Type B pancreatic cell (in vitro differentiated cells): ENCODE measurements at places on chromosomes 2 and 18. TPM values are rescaled to one million over a fixed set of nuclear protein-coding genes. Genes with fewer than 3 reads are reported as not detected.

GRCh38 chr2:44347526-44347925, 13.8 kb downstream of the PREPL start:
- no peak for DNase-seq

DNA sequence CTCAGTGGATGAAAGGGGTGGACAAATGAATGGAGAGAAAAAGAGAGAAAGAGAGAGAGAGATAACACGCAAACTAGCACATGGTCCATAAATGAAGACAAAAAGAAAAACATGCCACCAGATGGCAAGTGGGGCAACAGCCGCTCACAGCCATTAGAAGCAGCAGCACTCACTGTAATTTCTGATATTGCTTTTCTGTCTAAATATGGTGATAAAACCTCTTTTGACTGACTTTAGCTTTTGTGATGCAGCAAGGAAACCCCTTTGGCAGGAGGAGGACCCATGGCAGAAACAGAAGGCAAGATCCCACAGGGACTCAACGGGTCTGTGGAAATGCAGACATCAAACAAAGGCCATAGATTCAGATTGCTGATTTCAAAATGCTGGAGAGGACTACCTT, 88.0 kb upstream of the CDH20 start:
- no peak for DNase-seq

ALLC gene
- total RNA-seq, result not detected in 2 replicates

C2orf78 gene
- not detected in 2 replicates for total RNA-seq
